ENCODE measurements at places on chromosomes 4 and X. TPM values are rescaled to one million over a fixed set of nuclear protein-coding genes. Genes with fewer than 3 reads are reported as not detected.
A peak's percentile ranks its signal among the peaks of the same experiment; 100 is the strongest.

Gene HTN3
- total RNA-seq = not detected

Gene DMP1
- total RNA-seq = not detected

DNA sequence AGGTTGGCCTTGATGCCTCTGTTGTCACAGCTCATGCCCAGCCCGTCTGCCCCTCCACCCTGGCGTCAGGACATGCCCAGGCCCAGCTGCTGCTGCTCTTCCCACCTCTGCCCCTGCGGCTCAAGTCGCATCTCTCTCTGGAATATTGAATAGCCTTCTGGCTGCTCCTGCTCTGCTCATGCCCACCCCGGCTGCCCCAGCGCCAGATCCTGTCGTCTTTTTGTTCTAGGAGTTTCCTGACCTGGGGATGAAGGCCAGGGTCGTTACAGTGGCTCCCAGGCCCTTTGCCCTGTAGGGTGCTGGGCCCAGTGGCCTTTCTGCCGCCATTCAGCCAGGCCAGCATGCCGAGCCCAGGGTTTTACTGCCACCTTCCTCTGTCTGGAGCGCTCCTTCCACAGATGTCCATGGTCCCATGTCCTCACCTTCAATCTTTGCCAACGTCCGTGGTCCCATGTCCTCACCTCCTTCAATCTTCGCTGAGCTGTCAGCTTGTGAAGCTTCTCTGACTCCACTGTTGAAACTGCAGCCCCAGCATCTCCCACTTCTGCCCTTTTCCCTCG lies 9.7 kb downstream of the MAEA start:
- no peak for DNase-seq

DNA sequence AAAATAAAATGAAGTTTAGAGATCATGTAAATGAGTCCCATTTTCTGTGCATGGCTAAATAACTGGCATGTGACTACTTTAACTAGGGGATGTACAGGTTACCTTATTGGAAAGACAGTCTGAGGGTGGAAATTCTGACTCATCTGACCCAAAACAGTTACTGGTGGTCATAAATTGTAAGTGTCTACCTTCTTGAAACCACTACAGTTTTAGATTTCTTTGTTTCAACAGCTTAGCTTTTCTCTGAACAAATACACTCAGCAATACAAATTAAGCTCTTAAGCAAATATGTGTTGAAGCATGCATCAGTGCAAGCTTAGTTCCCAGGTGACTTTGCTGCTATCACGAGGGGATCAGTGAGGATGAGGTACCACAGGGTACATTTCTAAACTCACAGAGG lies 60.7 kb upstream of the PGM2 start:
- DNase-seq = peak; percentile 30

GRCh38 chrX:24215272-24215671 lies 65.7 kb downstream of the ZFX start:
- no peak for DNase-seq

DNA sequence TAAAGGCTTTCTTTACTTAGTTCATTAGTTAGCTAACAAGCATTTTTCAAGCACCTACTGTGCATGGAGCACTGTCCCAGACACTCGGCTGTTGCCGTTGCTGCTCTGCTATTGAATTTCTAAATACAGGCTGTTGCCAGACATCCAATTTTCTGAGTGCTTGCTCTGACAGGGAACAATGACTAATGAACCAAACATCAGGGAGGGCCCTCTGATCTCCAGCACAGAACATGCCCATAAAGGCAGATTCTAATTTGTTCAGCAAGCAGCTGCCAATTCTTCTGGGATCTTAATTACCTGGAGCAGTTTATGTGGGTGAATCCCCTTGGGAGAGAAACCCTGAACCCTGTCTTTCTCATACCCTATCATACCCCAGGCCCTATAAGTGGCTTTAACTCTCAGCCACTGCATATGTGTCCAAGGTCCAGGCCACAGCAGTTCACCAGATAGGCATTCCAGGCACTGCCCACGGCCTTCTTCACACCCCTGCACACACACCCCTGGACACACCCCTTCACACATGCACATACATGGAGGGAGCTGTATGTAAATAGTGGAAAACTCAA lies 27.9 kb downstream of the TSC22D3 start:
- DNase-seq = no peak

Measured in activated T-cell treated with anti-CD3 and anti-CD28 coated beads, Interleukin-2, amount 50 U/mL, for 72 hours (primary cell).